ENCODE measurements at places on chromosomes 3 and 15.

DNA sequence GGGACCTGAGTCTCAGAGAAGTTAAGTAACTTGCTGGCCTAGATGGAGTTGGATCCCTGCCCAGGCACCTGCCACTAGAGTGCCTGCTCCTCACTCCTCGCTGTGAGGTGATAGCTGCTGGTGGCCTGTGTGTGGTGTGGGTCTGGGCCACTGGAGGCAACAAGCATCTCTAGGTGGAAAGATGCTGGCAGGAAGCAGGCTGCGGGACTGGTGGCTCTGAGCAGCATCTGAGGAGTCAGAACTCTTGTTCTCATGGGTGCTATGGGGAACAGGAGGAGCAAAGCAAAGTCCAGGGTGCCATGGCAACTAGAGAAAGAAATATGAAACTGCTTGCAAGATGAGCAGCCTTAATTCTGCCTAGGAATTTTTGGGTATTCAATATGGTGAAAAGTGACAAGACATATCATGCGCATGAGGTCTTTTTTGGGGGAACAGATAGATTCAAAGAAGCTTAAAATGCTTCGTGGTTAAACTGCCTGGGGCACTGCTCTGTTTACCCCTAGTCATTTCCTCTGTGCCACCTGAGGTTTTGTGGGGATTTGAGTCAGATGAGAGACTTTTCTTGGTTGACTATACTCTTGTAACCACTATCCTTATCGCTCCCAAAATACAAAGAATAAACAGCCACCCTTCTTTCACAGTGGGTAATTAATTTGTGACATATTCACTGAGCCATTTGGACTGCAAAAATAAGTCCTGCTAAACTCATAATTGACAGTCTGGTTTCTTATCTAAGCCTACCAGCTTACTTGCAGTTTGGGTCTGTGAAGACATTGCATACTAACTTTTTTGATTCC lies 50.3 kb downstream of the MED12L start:
- no peak for DNase-seq

DNA sequence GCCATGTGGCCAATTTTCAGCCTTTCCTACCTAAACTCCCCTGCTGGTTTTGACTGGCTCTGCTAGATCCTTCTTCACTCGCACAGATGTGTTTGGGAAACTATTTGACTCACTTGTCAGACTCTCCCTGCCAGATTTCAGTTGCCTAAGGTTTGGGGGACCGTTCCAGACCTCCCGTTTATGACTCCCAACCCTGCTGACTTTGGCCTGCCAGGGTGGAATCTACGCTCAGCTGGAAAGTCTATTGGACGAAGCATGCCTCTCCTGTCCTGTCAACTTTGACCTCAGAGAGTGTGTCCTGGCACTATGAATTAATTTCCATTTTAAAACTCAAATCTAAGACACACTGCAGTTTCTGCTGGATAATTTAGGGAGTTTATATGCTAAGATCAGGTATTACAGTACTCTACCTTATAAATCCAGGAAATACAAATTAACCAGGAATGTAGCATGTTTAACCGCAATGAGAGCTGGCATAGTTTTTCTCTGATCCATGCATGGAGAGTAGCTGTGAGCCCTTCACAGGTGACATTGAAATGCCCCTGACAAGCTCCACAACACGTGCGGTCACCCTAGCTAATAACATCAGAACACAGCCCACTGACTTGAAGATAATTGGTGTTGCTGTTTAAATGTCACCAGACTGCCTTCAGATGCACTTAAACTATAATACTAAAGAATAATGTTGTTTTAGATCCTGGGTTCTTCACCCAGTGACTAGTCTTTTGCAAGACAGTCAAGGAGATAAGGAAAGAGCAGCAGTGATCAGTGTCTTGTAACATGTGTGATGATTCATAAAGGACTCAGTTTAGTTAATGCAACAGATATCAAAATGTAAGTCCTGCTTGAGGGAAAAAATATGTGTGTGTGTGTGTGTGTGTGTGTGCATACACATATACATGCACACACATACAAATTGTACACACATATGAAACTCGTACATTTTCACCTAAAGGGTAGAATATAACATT lies 223.0 kb upstream of the MCTP2 start:
- no peak for DNase-seq

DNA sequence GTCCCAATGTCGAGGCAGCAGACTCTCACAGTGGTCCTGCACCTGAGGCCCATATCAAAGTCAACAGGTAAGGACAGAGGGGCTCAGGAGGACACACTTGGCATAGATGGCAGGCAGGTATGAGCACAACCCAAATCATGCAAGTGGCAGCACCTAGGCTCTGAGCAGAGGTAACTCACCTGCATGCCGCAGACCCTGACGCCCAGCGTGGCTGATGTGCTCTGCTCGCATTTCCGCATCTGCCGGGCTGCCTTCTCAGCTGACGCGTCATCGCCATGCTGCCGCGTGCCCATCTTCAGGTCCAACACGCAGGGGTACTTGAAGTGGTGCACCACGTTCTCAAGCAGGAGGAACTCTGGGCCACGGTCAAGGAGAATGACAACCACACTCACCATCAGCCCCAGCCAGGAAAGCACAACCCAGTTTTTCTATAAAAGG lies 4.2 kb upstream of the GMPPB start:
- no peak for DNase-seq

GRCh38 chr15:33111041-33111451 lies 83.5 kb downstream of the FMN1 start:
- no peak for DNase-seq

GRCh38 chr3:40414270-40414669 lies 27.3 kb downstream of the ENTPD3 start:
- no peak for DNase-seq

DNA sequence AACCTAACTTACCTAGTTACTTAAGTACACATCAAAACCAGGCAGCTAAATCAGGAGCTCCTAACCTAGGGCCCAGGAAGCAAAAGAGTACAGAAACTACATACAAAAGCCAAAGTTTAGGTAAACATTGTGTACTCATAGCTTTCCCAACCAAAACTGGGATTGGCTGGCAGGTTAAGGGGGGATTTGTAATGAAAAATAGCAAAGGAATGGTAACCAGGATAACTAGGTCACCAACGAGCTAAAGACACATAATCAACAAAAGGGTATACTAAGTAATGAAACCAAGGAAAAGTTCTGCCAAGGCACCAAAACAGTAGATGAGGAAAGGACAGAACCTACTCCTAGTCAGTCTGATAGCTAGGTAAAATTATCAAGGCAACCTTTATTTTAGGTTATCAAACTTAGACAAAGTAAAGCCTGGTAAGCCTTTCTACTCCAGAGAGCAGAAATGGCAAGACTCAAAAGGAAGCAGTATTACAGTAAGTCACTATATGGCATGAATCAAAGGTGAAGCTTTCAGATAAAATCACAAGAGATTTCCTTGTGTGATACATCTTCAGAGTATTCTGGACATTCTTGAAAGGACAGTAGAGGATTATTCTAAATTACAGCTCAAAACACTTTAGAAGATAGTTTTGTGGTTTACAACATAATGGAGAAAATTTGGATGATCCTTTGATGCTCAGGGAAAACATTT lies 10.2 kb downstream of the TRA2B start:
- DNase-seq = no peak

GRCh38 chr3:147397155-147397874 lies 9.0 kb downstream of the ZIC4 start:
- DNase-seq = no peak

- no peak for DNase-seq
Measured at GRCh38 chr3:73055583-73055982, 5.9 kb upstream of the EBLN2 start.

DNA sequence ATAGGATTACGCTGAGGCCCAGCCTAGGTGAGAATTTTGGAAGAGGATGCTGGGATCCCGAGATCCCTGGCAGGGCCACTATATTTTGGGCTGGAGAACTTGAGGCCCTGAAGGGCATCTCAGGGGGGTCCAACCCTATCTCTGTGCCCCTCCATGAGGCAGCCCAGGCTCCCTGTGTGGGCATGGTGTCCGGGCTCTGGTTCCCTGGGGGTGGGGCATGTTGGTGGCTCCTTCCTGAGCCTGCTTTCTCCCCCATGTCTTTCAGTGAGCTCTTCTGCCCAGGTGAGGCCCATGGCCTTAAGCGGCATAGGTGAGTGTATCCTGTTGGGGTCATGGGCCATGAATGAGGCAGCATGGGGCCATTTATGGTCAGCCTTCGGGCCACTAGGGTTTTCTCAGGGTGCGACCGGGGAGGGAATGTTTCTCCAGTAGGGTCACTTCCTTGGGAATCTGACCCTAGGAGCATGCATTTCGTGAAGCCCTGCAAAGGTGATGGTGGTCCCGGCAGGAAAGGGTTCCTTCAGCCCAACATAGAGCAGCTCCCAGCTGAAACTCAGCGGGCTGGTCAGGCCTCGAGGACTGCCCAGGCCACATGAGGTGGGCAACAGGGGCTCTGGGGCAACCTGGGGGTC lies 191.3 kb downstream of the UBE3A start:
- DNase-seq = no peak

GRCh38 chr15:92806763-92807162 lies 93.4 kb upstream of the CHD2 start:
- no peak for DNase-seq

DNA sequence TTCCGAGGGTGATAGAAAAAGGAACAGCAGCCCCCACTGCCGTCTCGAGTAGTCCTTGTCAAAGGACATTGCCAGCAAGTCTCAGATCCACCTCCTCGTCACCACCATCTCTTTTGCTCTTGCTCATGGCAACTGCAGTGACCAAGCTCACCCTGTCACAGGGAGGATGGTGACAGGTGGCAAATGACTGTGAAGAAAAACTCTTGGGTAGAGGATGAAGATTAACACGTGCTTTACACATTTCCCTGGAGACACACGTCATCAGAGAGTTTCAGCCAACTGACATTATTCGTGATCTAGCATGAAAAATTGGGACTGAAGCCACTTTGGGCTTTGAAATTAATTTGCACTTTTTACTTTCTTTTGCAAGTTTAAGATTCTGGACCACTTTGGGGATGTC lies 174.3 kb downstream of the EBLN2 start:
- DNase-seq = no peak

GRCh38 chr15:31309893-31310606 lies 16.6 kb upstream of the KLF13 start:
- DNase-seq = no peak

DNA sequence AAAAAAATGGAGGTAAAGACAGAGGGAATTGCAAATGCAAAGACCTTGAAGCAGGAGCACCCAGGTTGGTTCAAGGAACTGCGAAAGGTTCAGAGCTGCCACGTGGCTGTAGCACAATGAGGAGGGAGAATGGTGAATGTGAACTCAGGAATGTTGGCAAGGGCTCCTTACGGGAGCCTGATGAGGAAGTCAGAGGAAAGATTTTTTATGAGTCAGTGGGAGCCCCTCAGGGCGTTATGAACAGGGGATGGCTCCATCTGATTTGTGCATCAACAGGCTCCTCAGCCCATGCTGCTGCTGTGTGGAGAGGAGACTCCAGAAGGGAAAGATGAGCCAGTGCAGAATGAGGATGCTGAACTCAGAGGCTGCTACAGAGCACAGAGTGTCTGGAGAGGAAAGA lies 194.4 kb downstream of the ARRDC4 start:
- DNase-seq = no peak

DNA sequence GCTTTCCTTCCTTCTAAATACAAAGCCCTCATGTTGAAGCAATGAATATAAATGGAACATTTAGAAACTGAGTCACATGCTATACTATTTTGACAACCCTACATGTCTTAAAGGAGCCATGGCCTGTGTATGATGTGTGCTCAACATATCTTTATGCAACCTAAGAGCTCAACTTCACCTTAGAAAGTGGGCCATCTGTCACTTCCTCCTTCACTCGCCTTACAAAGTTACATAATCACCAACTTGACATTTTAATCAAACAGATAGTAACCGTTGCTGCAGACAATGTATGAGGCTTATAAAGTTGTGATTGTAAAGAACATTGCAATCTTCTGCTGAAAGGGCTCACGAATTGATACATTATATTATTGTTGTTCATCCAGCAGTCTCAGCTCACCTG lies 163.6 kb downstream of the SERPINI1 start:
- no peak for DNase-seq

- no peak for DNase-seq
Measured at GRCh38 chr3:55770077-55770476, 283.0 kb upstream of the WNT5A start.

GRCh38 chr3:47909607-47910006 lies 106.6 kb downstream of the MAP4 start:
- no peak for DNase-seq

GRCh38 chr3:64623125-64623524 lies 64.7 kb downstream of the ADAMTS9 start:
- no peak for DNase-seq

GRCh38 chr3:59056706-59057105 lies 6.9 kb upstream of the CFAP20DC start:
- no peak for DNase-seq

DNA sequence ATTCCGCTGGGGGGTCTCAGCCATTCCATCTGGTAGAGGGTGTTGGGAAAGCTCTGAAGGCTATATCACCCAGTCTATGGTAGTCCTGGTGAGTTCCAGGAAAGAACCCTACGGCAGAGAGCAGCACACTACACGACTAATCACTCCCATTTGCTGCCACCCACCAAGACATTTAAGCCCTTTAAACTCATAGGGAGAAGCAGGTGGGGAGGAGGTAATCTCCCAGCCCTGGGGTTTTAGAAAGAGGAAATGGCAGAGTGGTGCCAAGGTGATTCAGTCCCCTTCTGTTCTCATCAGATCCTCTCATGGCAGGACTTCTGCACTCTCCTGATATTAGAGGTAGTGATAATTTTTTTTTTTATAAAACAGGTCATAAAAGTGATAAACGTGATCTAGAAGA lies 10.6 kb upstream of the VWA5B2 start:
- DNase-seq = no peak

- no peak for DNase-seq
Measured at GRCh38 chr3:48398701-48399386, 26.8 kb downstream of the FBXW12 start.

- no peak for DNase-seq
Measured at GRCh38 chr3:41710646-41711388, 251.1 kb downstream of the ULK4 start.

- no peak for DNase-seq
Measured at GRCh38 chr3:61561374-61562041, at the start of gene PTPRG. Gene PTPRG, plus strand, starts transcription at chr3:61561571. Its CDS starts 717 bp downstream, at chr3:61562288.
